Neuronal stem cell (in vitro differentiated cells): ENCODE measurements at places on chromosomes 7 and 10.
A peak's percentile ranks its signal among the peaks of the same experiment; 100 is the strongest.

GRCh38 chr7:70071766-70072165 is 473.5 kb downstream of the AUTS2 start:
- DNase-seq: no peak

GRCh38 chr7:133293384-133294160 is 40.7 kb downstream of the EXOC4 start:
- DNase-seq: no peak

GRCh38 chr10:102344067-102344466 is 51.4 kb upstream of the NFKB2 start:
- DNase-seq: no peak

GRCh38 chr10:132942101-132943057 is at the start of gene CFAP46:
TSS of gene CFAP46 (minus strand) at chr10:132942570. CDS start at chr10:132942484, 86 bp downstream.
- DNase-seq: peak; percentile 71

DNA sequence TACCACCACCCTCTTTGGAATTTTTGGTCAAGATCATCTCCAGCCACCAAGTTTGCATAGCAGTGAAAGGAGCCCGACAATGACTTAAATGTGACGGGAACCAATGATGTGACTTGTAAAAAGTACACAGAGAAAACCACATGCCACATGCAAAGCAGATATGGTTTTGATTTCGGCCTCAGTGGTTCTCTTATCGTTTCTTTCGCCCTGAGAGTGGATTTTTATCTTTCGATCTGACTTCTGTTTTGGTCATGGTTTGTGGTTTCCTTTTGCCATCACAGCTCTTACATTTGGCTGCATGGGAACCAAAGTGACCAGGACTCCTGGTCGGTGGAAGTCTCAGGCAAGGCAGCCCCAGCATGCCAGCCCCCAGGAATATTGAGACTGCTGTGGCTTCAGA is 31.5 kb downstream of the TCF7L2 start:
- DNase-seq: no peak

DNA sequence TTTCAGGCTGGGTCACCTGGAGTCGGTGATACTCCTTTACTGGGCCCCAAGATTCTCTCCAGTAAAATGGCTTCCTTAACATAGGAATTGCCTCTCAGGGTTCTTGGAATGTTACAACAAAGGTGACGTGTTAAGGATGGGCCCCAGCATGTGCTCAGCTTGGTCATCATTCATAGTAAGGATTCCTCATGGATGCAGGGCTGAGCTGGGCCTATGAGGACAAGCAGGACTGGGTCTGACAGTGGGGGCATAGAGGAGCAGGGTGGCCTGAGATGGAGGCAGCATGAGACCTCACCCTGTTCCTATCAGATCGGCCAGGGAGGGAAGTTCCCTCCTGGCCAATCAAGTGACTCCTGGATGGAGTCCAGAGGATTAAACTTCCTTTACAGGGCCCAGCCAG is 12.8 kb upstream of the MBL2 start:
- no peak for DNase-seq

DNA sequence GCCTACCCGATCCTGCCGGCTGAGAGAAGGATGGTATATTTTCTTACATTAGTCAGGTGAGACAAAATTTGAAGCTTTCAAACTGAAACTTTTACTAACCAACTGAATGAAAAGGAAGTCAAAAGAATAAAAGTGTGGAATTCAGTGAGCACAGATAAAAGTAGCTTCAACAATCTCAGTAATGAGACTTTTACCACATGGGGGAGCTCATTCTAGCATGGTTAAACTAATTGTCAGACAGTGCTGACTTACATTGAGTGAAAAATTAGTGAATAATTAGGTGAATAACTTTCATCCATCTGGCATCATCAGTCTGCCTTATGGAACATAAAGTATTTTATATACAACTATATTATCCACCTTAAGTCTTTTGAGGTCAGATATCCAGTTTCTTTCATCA is 8.4 kb downstream of the FAM237B start:
- DNase-seq: no peak

- no peak for DNase-seq
These were observed 83.4 kb upstream of the SAMD8 start for GRCh38 chr10:75028049-75028448.

DNA sequence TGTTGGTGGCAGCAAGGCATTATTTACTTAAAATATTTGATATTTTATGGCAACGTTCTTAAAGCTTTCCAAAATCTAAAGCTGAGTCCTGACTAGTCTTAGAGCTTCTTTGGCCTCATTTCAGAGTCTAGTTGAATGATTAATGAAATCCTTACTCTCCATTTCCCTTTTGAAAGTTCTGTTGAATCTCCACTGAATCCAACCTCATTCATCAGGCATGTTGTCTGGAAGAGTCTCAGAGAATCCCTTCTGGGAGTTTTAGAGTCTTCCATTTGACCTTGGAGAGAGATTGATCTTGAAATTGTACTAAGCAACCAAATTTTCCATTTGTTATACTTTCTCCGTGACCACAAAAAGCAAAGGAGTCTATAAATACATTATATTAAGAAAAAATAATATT is 198.5 kb upstream of the TMEM196 start:
- DNase-seq: no peak

DNA sequence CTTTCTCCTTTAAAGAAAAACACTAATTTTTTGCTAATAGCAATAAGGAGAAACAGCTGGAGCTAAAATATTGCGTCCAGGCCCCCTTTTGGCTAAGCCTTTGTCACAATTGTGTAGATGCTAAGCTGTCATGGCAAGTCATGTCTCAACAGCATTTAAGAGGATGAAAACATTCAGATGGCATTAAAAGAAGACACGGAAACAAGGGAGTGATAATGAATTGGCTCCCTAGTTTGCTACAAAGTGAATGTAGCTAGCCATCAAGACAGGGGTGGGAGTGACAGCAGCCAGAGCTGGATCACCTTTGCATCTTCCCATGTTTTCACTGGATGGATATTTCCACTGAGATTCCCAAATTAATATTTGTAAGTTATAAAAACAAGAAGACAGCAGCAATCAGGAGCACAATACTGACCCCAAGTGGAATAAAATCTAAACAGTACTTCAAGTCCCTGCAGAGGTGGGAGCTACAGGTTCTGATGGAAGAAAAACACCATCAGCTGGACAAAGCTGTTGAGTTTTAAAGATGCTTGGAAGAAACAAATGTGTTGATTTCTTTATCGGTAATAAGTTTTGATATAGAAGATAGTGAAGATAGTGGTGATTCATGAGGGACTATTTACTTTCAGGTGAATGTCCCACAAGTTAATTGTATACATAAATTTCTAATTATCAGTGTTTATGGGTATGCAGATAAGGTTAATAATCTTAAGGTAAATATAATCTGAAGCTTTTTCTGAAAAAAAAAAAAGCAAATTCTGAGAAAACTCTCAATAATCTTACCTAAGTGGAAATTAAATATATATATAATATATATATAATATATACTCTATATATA is 129.4 kb downstream of the SLC16A9 start:
- DNase-seq: no peak

GRCh38 chr10:114704679-114705078 is 46.6 kb upstream of the ABLIM1 start:
- no peak for DNase-seq

DNA sequence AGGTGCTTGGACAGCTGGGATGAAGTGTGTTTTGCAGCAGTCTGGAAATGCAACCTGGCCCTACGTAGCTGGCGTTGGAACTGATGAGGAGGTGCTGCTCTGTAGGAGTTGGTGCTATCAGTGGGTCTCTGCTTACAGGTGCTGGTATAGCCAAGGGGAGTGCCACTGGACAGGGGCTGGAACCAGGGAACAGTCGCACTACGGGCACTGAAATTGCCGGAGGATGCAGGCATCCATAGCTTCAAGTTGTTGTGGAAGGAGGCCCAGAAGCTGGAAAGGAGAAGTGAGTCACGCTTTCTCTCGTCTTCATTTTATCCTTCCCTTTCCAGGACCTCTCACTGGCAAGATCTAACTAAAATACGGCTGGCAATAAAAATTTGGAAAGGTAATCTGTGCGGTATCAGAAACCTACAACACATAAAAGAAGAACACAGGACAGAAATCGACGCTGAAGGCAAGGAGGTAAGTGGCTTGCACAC is 25.8 kb downstream of the MACC1 start:
- no peak for DNase-seq

DNA sequence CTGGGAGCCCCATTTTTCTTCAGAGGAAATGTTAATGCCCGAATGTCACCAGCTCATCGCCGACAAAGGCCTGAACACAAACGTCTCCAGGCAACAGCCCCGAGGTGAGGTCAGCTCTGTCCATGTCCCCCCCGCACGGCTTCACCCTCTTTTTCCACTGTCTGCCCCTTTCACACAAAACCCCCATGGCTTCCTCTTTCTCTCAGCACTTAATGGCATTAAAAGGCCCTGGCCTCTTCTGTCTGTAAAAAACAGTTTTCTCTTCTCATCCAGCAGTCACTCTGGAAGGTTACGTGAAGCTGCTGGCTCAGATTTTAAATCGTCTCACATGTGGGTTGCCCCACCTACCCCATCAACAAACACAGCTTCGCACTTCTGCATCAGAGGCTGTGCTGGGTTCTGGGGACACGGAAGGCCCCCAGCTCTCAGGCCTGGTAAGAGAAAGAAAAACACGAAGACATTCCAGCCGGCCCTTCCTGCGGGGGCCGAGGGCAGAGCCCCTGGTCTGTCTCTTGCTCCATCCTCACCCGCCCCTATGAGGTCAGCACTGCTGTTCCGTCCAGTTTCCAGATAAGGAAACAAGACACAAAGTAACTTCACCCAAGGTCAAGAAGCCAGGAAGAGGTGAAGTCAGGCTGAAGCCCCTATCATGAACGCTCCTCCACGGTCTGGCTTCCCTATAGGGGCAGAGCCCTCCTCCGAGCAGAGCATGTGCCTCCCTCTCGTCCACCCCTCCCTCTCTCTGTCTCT is 91.1 kb upstream of the PDGFA start:
- DNase-seq: no peak

DNA sequence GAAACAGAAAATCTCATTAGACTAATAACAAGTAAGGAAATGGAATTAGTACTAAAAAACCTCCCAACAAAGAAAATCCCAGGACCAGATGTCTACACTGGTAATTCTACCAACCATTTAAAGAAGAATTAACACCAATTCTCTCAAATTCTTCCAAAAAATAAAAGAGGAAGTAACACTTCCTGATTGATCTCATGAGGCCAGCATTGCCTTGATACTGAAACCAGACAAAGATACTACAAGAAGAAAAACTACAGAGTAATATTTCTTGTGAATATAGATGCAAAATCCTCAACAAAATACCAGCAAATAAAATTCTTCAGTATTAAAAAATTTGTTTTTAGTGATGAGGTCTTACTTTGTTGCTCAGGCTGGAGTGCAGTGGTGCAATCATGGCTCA is 21.3 kb downstream of the GCK start:
- no peak for DNase-seq

DNA sequence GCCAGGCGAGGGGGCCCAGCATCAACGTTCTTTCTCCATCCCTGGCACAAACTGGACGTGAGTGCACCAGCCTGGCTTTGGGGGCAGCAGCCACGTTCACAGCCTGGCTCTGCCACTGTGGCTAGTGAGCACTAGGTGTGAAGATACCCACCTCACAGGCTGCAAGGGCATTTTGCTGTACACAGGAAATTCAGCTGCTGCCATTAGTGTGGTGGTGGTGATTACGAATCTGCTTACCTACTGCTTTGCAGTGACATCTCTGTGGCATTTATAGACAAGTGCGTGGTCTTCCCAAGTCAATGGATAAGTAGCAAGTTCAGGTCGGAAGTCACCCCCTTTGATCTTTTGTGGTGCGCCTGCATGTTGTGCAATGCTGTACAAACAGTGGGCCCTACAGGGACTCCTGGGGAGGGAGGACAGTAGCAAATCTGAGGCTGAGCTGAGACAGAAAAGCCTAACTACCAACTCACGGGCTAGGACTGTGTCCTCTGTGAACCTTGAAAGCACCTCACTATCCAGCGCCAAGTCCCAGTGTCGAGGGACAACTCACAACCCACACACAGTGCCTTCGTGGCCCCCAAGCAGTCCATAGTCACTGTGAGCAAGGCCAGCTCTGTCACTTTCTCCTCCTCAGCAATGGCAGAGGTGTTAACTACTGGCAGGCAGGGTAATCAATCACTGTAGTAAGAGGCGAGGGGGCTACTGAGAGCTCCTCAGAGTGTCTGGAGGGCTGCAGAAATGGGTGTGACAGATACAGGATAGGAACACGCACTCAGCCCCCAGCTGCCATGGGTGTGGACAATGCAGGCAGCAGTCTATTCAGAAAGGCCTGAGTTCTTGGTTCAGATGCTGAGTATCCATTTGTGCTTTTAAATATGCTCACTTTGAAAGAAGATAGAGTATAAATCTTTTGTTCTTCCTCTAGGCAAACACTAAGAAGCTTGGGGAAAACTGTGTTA is 17.0 kb upstream of the MMP21 start:
- DNase-seq: no peak

- DNase-seq: no peak
These were observed 283.2 kb upstream of the CELF2 start for GRCh38 chr10:10734356-10735064.

DNA sequence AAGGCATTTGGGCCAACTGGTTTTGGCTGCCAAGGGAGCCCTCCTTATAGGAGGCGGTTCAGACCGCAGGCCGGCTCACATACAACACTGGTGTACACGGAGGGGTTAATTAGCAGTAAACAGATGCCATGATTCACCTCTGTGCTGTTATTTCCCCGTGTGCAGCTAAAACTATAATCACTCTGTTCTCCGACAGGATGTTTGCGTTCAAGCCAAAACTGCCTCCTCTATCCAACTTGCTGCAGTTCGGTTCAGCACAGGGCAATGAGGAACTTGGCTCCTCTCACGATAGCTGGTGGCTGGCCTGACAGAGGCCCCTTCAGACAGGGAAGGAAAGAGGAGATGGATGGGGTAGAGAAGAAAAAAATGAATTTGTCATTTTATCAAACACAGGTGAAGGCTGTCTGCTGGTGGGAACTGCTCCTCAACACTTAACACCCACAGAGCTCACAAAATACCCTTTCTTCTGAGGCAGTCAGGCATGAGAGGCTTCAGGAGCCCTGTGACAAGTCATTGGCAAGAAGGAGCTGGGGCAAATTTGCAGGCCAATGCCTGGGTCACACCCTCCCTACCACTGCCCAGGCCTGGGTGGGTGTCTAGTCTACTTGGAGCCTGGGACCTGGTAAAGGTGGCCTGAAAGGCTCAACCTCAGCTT is 24.0 kb downstream of the KCNMA1 start:
- no peak for DNase-seq

- no peak for DNase-seq
These were observed 135.1 kb upstream of the ZWINT start for GRCh38 chr10:56496186-56496486.

DNA sequence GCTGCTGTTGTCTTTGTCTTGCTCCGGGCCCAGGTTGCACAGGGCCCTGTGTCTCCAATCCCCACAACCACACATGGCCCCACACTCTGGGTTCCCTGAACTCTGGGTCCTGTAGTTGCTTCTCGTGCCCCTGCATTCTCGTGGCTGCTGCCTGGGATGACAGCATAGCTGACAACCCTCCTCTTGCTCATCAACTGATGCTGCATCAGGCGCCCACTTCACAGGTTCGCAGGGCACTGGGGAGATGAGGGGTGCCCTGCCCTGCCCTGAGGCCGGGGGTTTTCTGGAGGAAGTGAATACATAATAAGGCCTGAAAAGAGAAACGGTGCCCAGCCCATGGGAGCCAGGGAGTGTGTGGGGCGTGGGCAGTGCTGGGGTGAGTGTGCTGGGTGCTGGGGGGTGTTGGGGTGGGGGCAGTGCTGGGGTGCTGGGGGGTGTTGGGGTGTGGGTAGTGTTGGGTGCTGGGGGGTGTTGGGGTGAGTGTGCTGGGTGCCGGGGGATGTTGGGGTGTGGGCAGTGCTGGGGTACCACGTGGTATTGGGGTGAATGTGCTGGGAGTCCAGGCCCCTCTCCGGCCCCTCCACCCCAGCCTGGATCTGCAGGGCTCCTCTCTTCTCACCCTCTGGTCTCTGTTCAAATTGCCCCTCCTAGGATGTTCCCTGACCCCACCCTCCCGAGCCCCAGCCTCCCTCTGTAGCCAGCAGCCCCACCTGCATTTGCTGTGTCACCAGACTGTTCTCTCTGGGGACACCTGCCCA is 2.0 kb upstream of the MTG1 start:
- no peak for DNase-seq
